Urinary bladder (tissue), 4 donors: ENCODE measurements at places on chromosomes 13 and 19. TPM values are rescaled to one million over a fixed set of nuclear protein-coding genes. Genes with fewer than 3 reads are reported as not detected.

DNA sequence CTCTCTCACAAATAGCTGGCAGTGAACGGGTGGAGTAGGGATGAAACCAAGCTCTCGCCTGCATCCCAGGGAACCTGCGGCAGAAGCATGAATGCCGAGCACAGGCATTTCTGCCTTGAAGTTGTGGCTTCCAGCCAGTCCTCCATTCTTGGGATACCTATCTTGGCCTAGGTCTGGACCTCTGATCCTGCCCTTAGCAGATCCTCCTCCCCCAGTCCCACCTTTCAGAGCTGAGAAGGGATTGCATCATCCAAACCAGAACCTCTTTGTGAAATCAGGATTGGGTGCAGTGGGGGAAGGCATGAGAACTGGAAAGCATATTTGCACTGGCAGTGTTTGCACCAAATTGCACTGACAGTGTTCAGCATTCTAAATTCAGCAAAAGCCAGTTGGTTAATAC is 5.8 kb downstream of the ZNF780A start:
- no peak for DNase-seq

CPB2 gene
- 0.24 TPM for polyA plus RNA-seq

- no peak for DNase-seq
Observed at GRCh38 chr19:33685541-33685940, 63.8 kb downstream of the CHST8 start.

- DNase-seq = no peak
Observed at GRCh38 chr19:5857203-5858081, 6.2 kb upstream of the FUT3 start.

GRCh38 chr19:7333198-7334118 is 15.3 kb upstream of the ARHGEF18 start:
- no peak for DNase-seq

DNA sequence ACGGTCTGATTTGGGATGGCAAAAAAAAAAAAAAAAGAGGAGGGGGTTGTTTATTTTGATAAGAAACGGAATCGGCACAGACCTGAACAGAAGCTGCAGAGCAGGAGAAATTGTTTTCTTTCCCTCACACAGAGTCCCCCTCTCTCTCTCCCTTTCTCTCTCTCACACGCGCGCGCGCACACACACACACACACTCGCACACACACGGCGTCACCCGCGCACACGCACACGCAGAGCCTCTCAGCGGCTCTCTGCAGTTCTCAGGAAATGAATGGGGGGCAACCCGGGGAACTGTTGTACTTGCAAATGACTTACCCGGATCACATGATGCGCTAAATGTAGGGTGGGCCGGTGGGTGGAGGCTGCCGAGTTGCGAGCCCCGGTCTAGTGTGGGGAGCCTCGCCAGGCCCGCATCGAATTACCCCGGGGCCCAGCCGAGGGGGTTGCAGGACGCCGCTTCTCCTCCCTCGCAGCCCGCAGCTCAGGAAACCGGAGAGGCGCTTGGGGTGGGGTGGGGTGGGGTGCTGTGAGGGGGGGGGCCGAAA is 475 bp downstream of the KLF12 start:
- peak; percentile 90 for DNase-seq

- DNase-seq = no peak
Observed at GRCh38 chr13:73505376-73505890, 446.6 kb downstream of the KLF5 start.

DNA sequence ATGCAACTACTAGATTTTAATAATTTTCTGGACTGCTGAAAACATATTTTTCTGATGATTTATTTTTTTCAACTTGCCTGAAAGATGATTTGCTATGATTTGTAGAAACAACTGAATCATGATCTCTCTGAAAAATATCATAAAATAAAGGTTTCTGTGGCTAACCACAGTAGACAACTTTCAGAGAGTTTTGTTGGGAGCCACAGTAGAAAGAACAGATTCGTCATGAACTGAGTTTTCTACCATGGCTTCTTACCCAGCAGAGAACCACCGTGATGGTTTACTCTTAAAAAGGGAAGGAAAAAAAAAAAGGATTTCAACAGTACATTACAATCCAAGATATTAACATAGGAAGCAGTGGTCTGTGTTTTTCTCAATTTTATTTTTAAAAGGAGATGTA is 18.0 kb downstream of the ZAR1L start:
- DNase-seq = no peak

COMP gene
- 25.0 TPM for polyA plus RNA-seq

DNA sequence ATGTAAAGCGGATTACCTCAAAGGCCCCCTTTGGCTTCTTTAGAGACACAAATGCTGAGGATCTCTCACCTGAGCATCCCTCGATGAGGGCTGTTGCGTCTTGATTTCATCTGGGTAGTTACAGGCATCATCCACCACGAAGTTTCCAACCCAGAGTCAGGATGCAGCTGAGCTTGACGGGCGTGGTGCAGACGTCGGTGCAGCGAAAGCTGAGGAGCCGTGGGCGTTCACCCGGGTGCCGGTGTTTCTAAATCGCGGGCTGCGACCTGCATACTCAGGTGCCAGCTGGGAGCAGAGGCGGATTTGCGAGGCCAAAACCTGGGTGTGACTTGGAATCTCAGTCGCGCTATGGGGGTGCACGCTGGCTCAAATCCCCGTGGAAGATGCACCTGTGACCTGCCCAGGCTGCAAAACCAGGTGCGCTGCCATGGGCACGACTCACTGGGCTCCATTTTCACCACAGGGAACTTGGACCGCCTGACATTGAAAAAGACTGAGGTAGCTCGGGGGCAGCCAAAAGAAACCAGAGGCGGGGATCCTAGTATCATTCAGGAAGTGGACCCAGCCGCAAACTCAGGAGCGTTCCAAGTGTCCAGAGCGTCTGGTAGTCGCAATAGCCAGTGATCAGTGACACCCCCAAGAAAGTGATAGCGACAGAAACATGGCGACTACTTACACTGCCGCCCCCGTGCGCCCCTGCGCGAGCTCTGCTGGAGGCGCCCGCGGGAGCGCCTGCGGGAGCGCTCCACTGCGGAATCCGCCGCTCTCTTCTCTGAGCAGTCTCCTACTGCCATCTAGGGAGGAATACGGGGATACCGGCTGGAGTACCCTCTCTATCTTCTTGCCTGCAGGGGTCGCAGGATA is 36.4 kb upstream of the IGFL4 start:
- DNase-seq = no peak

DNA sequence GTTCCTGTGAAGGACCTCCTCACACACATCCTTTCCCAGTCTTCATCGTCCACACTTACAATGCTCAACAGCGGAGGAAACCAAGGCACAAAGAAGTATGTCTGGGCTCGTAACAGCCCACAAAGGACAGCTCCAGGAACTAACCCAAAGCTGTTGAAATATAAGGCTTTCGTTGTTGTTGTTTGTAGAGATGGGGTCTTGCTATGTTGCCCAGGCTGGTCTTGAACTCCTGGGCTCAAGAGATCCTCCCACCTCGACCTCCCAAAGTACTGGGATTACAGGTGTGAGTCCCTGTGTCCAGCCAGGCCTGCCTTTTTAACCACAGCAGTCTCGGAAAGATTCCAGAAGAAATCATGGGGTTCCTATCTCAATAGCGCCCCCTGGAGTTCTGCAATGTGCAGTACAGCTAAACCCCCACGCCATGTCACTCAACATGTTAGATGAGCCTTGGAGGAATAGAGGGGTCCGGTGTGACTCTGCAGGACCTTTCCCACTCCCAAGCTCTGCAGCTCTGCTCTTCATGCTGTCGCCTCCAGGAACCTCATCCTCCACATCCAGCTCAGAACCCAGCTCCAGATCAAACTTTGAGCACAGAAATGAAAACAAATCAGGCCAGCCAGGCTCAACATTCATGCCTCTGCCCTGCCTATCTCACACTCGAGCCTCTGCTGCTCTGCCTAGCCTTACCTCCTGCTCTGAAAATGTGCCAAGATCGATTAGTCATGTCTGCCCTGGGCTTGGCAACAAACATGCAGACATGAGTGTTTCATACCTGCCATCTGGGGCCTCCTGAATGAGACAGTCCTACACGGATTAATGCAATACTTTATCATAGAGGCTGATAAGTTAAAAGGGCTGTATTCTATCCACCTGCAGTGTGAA is 7.5 kb downstream of the PLA2G4C start:
- DNase-seq = no peak

DNA sequence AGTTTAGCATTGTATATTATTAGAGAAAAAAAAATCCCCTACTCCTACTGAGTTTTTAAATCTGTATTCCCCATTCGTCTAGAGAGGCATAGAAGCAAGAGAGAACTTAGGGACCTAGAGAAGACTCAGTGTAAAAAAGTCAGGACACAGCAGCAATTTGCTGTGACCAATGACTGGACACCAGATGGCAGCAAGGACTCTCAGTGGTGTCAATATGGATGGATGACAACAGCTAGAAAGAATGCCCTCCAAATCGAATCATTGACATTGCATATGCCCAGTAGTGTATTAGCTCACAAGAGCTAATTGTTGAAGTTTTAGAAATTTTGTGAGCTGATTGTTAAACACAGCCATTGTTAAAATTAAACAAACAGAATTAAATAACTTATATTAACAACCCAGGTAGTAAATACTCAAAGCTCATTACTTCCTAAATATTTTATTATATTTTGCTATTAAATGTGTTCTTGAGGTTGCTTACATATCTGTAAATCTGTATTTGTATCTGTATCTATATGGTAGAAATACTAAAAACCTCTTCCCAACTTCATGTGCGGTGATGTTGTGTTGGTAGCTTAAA is 43.9 kb downstream of the SIAH3 start:
- no peak for DNase-seq

DHRS12 gene
- polyA plus RNA-seq = 16.8 TPM

KLK4 gene
- not detected for polyA plus RNA-seq

CGB3 gene
- polyA plus RNA-seq = not detected

ZNF570 gene
- 3.9 TPM for polyA plus RNA-seq

- DNase-seq = no peak
Observed at GRCh38 chr19:17611462-17612244, 56.2 kb downstream of the COLGALT1 start.

- DNase-seq = peak; percentile 57
Observed at GRCh38 chr19:5967994-5968430, 9.9 kb downstream of the RANBP3 start.

DNA sequence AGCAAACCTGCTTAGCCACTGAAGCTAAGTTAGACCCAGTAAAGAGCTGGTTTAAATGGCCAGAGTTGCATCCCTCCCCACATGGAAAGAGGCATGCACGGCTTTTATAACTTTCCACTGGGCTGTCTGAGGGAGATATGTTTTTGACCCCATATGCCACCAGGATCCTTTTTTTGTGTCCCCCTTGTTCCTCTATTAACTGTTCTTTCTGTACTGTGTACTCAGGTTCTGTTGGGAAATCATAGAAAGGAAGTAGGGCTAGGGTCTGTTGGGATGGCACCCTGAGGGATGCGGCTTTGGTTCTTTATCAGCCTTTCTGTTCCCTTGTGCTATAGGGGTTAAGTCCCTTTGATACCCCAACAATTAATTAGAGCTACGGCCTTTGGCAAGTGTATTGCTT is 12.2 kb upstream of the TM9SF2 start:
- no peak for DNase-seq

DNA sequence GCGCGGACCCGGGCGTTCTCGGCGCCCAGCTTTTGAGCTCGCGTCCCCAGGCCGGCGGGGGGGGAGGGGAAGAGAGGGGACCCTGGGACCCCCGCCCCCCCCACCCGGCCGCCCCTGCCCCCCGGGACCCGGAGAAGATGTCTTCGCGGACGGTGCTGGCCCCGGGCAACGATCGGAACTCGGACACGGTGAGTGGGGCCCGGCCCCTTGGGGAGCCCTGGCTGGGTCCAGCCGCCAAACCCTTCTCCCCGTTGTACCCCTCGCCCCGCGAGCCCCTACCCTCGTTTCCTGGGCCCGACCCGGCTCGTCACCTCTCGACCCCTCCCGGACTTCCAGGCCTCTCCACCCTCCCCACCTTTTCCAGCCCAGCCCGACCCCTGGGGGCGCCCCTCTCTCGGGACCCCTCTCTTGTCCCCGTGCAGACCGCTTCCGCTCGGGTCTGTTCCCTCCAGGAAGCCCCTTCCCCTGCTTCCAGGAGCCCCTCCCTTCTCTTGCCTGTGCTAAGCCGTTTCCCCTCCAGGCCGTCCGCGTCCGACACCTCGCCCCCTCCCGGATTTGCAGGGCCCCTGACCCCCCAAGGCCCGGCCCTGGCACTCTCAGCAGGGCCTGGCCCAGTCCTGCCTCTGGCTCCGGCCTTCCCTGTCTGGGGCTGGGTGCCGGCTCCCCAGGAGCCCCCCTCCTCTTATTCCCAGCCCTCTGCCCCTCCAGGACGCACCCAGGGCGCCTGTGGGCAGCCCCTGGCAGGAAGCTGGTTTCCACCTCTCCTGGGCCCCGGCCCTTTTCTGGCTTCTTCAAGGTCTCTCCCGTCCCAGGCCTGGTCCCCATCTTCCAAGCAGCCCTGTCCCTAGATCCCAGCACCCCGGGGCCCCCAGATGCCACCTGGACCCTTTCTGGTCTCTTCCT is 632 bp downstream of the MARK4 start:
- DNase-seq = no peak

GRCh38 chr19:5430237-5430636 is 25.0 kb upstream of the ZNRF4 start:
- no peak for DNase-seq

- DNase-seq = no peak
Observed at GRCh38 chr19:46821512-46822409, 28.9 kb downstream of the AP2S1 start.

NUP62 gene
- 40.5 TPM for polyA plus RNA-seq

DNA sequence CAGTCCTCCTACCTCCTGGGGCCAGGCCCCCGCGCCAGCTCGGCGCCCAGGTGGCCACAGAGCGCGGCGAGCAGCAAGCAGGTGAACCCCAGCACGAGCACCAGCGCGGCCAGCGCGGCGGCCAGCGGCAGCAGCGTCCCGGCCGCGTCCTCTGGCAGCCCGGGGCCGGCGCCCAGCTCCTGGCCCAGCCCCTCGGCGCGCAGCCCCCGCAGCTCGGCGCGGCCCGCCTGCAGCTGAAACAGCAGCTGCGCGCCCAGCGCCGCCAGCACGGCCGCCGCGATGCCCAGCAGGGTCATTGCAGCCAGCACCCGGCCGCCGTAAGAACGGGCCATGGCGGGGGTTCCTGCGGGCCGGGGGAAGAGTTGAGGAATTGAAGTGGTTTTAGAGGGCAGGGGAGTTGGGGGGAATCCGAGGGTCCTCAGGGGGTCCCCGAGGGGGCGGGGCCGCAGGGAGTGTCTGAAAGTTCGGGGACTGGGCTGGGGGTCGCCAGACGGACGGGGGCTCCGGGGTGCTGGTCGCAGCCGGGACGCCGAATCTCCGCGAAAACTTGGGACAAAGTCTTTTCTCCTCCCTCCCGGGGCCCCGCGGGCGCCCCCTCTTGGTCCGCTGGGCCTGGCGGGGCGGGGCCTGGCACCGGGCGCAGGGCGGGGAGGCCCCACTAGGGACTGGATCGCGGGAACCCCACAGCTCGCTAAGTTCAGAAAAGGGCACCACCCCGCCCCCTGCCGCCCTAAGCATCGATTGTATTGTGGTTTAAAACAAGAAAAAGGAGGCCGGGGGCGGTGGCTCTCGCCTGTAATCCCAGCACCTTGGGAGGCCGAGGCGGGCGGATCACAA is at the start of gene TMEM221:
Gene TMEM221 (minus strand): TSS at position 538 of the 837 bp plus-strand sequence. CDS start 206 bp downstream, at position 332.
- DNase-seq = no peak

GRCh38 chr19:51690454-51691073 is 2.6 kb upstream of the SPACA6 start:
- peak; percentile 79 for DNase-seq

- DNase-seq = no peak
Observed at GRCh38 chr19:53549340-53549739, 11.4 kb downstream of the ZNF331 start.
